Spinal cord (tissue), 10 donors: ENCODE measurements at places on chromosomes 2 and 18.

DNA sequence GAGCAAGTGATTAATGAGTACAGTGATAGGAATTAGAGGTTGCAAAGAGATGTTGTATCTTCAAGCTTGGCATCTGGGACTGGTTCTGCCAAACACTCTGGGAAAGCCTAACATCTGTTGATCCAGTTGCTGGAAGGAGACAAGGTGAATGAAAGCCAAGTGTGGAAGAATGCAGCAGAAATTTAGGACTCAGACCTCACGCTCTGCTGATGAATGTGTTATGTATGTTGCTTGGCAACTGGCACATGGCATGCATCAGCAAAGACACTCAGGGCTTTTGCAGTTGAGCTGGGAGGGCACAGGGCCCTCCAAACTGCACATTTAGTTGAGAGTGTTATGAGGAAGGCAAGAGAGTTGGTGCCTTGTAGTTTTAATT, 105.5 kb downstream of the COLEC12 start:
- H3K36me3 ChIP-seq = no peaks in the 10 kb centered on the region
- peaks cover 26% of the 10 kb centered on the region for H3K4me1 ChIP-seq
- no peak overlapping the region for H3K4me3 ChIP-seq
- DNase-seq = peak; percentile 54

DNA sequence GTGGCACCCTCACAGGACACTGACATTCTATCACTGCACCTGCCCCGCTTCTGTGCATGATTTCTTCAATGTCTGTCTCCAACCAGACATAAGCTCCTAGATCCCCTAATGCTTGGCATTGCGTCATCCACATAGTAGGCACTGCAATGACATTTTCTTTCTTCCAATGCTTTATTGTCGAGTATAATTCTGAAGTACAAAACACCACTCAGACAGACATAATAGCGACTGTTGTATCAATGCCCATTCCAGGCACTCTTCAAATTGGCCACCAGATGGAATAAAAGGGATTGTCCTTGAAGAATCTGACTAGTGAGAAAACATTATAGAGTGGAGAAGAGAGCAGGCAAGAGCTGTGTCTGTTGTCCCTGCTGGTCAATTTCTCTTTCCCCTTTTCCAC, 89.0 kb downstream of the LPIN1 start:
- no peaks in the 10 kb centered on the region for H3K36me3 ChIP-seq
- no peak overlapping the region for H3K27ac ChIP-seq
- H3K27me3 ChIP-seq = no peaks in the 10 kb centered on the region
- no peak overlapping the region for H3K4me3 ChIP-seq
- peaks cover 12% of the 10 kb centered on the region for H3K4me1 ChIP-seq
- no peak for DNase-seq

DNA sequence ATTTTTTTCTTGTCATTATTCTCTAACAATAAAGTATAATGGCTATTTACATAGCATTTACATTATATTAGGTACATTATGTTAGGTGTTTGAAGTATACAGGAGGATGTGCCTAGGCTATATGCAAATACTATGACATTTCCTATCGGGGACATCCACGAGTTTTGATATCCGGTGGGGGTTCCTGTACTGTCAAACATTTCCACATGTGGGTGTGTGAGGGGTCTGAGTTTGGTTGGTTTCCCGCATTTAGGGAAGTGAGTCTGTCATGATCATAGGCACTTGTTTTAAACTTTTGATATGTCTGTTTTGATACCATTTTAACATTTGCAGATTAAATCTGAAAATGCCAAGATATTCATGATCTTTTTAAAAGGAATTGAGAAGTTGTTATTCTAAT, 76.0 kb downstream of the CEP192 start:
- H3K36me3 ChIP-seq = peaks cover 12% of the 10 kb centered on the region
- DNase-seq = no peak
- no peak overlapping the region for H3K27ac ChIP-seq
- no peak overlapping the region for H3K4me3 ChIP-seq
- no peaks in the 10 kb centered on the region for H3K27me3 ChIP-seq

DNA sequence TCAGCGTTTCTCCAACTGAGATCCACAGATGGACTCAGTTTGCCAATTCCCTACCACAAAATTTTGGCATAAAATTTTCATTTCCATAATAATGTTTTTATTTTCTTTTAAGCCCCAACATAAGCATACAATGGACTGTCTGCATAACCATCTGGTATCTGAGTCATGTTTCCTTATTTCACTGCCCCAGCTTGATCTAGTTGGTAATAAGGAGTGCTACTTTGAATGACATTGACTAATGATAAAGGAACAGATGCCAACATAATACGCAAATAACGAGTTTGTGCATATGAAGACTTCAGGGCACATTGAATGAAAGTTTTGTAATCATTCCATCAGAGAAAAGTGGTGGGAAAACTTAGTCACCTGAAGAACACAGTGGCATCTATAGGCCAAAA, 8.8 kb upstream of the MBD2 start:
- H3K36me3 ChIP-seq = no peaks in the 10 kb centered on the region
- H3K4me1 ChIP-seq = no peaks in the 10 kb centered on the region
- H3K27me3 ChIP-seq = no peaks in the 10 kb centered on the region
- no peak overlapping the region for H3K4me3 ChIP-seq
- DNase-seq = no peak
- no peak overlapping the region for H3K27ac ChIP-seq

DNA sequence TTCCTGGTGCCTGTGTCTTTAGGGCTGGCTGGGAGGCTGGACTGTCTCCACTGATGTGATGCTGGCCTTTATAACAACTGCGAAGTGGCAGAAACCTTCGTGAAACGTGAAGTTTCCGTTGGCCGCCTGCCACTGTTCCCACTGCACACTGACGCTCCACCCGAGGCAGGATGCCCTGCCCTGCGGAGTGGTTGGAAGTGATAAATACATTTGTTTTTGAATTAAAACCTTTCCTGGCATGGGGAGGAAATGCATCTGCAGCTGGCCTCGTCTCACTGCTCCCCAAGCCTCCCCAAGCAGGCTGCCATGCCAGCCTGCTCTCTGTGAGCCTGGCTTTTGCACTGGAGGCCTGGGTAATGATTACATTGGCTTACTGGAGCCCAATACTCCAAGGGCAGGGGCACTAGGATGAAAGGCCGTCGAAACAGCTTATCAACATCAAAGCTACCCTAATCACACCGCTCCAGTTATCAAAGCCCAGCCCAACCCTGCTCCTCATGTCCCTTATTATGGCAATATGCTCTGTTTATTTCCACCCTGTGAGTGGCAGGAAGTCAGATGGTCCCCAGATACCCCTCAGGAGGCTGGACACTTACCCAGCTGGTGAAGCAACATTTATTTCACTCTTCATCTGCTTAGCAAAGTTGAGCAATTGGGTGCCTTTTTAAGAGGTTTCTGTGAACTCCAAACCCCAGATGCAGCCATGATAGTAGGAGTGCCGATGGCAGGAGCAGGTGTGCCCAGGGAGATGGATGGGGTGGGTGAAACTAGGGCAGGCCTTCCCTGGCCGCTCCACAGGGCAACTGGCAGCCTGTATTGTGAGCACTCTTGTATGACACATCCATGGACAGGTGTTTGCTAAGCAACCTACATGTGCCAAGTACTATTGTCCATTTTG, 97.4 kb upstream of the ITGA6 start:
- no peak for DNase-seq
- no peaks in the 10 kb centered on the region for H3K27me3 ChIP-seq
- peaks cover 4% of the 10 kb centered on the region for H3K4me1 ChIP-seq
- no peak overlapping the region for H3K27ac ChIP-seq

DNA sequence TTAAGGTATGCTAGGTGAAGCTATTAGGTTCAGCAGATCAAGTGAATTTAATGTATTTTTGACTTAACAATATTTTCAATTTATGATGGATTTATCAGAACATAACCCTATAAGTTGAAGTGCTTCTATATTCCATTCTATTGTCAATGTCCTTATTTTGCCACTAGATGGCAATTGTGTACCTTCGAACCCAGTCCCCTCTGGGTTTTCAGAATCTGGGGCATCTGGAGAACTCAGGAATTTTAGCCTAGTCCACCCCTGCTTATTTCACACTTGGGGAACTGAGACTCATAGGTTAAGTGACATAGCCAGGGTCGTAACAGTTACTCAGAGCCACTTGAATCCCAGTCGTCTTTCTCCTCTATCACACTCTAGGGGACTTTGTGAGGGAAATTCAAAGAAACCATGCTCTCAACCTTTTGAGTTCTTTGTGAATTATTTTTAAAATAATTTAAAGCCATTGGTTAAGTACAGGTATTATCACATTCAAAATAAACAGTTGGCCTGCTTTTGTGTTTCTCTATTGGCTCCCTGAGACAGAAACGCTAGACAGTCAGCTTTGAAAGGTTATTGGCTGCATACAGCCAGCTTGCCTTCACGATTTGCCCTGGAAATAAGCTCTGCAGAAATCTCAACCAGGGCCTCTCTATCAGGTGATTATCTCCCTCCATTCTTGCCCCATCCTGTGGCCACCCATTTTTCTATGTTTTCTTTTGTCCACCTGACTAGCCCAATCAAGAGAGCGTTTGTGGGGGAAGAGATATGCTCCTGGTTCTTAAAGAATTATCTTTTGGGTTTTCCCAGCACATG, 145.0 kb downstream of the TTC27 start:
- DNase-seq = peak; percentile 82
- no peaks in the 10 kb centered on the region for H3K36me3 ChIP-seq
- H3K27me3 ChIP-seq = no peaks in the 10 kb centered on the region
- H3K4me3 ChIP-seq = no peak overlapping the region
- no peaks in the 10 kb centered on the region for H3K4me1 ChIP-seq

DNA sequence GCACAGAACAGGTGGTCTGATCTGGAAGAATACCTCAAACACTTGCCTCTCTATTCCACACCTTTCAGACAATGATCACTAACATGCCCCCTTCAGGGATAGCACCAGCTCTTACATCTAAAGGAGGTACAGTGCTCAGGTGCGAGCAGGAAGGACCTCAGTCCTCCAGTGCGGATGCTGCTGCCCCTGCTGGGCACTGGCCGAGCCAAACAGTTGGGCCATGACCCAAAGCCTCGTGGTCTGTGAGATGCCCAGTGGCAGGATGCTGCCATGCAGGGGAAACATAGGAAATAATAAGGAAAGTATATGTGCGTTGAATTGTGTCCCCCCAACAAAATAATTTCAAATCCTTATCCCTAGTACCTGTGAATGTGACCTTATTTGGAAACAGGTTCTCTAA, 243.7 kb downstream of the NDUFA10 start:
- peaks cover 7% of the 10 kb centered on the region for H3K4me1 ChIP-seq
- H3K27me3 ChIP-seq = no peaks in the 10 kb centered on the region
- H3K4me3 ChIP-seq = no peak overlapping the region
- no peak for DNase-seq
- peaks cover 4% of the 10 kb centered on the region for H3K36me3 ChIP-seq
